Stimulated activated CD4-positive, alpha-beta T cell treated with anti-CD3 and anti-CD28 coated beads, Interleukin-1b, Interleukin-23, amount 100 ng/mL, for 1 hour (primary cell): ENCODE measurements at places on chromosomes 16 and 17.

DNA sequence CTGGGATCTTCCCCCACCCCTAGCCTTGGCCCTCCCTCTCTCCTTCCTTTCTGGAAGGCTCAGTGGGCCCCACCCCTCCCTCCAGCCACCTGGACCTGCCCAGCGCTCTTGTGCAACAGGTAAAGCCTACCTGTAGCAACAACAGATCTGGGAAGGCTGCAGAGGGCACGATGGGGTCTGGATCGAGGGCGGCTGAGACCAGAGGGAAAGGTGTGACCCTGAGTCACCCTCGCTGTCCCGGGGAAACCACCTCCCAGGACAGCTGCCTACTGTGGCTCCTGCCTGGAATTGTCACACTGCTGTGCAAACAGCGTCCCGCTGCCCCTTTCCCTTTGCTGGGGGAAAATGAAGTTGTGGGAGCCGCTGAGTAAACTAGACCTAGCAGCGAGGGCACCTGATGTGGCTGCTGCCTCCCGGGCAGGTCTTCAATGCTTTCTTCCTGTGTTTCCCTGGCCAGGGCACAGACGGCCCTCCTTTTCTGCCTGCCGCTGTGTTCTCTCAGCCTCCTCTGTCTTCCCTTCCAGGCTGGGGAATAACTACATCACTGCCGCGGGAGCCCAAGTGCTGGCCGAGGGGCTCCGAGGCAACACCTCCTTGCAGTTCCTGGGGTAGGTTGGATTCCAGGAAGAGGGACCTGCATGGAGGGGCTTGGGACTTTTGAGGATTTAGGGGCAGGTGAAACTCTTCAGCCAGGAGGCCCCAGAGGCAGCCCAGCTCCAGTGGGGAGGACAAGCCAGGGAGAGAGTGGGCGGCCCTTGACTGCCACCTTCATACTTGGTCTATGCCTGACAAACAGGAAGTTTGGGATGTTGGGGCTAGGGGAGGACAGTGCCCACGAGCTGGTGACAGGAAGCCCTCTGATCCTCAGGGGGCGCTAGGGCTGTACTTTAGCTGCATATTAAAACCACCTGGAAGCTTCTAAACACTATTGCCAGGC lies 22.2 kb upstream of the CYLD start:
- DNase-seq: no peak

DNA sequence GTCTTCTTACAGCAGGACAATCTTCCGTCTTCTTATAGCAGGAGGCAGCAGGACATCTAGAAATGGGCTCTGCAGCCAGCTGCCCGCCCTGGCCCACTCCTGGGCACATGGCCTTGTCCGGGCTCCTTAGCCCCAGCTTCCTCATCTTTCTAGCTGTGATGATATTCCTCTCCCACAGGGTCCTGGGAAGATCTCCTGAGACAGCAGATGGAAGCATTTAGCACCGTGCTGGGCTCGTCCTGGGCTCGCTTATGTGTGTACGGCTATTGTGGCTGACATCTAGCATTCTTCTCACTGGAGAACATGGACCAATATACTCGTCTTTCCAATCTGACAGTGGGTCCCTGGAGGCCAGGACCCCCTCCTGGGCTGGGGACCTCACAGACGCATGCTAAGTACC lies 48.5 kb downstream of the TIMM22 start:
- DNase-seq: no peak

GRCh38 chr17:81052199-81052997 lies 17.4 kb downstream of the BAIAP2 start:
- DNase-seq: no peak

- no peak for DNase-seq
Observed at GRCh38 chr17:46764709-46765401, 53.6 kb downstream of the WNT3 start.

- DNase-seq: no peak
Observed at GRCh38 chr17:55532670-55533069, 21.4 kb upstream of the SMIM36 start.

- no peak for DNase-seq
Observed at GRCh38 chr16:88638323-88639230, at the start of gene IL17C. TSS of gene IL17C (plus strand) at chr16:88638572. CDS start at chr16:88638642, 70 bp downstream.

DNA sequence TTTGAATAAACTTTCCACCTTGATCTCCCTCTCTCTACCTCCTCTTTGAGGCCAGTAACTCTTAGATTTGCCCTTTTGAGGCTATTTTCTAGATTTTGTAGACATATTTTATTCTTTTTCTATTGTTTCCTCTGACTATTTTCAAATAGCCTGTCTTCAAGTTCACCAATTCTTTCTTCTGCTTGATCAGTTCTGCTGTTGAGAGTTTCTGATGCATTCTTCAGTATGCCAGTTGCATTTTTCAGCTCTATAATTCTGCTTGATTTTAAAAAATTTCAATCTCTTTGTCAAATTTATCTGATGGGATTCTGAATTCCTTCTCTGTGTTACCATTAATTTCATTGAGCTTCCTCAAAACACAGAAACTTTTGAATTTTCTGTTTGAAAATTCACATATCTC lies 257.5 kb downstream of the HAPSTR1 start:
- DNase-seq: no peak

GRCh38 chr16:1942047-1942809 lies 771 bp downstream of the MSRB1 start:
- DNase-seq: no peak

DNA sequence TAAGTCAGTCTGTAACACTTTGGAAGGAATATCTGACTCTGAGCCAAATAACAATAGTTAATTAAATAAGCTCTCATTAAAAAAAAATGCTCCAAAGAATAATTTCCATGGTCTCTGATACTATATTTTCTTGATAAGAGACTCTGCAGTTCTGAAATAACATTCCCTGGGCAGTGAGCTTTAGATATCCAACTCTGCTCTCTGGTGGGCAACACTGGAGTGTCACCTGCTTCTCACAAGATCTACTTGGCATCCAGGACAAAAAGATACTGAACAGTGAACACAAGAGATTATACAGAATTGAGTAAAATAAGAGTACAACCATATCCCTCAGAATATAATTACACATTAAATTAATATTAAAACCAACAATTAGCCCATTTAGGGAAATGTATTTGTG lies 13.7 kb downstream of the BLMH start:
- no peak for DNase-seq

DNA sequence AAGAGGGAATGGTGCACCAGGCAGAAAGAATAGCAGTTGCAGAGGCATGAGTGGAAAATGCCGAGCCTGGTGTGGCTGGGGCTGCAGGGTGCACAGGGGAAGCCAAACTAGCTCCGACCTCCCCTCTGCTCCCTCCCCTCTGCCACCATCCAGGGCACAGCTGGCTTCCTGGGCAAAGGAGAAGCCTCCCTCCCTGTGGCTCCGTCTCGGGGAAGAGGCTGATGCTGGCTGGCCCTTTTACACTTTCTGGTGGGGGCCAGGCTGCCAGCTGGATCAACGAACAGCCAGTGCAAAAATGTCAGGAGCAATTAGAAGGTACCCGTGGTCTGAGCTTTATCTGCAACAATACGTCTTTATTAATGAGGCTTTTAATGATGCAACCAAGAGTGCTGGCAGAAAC lies 37.1 kb upstream of the KCNJ12 start:
- no peak for DNase-seq

DNA sequence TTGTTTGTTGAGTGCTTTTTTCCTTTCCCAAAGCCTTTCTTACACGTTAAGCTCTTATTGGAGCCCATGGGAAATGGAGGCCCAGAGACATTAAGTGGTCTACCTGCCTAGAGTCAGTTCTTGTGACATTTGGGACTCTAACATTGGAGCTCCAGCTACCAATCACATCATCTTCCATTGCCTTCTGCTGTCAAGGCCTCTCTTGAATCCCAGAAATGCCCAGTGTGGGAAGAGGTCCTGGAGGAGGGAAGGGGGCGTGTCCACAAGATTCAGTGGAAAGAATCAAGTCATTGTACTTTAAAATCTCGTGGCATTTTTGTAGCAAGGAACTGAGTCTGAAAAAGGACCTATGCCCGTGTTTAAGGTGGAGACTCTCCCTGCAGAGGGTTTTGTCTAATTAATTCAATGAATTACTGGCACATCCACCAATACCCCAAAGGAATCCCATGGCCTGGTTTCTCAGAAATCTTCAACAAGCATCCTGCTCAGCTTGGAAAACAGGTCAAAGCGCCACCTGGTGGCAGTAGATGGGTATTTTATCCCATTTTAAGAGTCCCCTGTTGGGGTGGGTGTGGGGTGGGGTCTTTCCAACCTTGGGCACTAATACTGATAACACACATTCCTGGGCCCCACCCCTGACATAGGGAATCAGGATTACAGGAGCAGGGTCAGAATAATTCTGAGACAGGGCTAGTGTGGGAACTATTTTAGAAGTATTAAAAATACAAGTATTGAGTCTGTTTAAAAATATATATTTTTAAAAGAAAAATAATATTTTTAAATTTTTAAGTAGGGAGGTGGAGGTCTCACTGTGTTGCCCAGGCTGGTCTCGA lies 24.6 kb downstream of the GPT2 start:
- peak; percentile 34 for DNase-seq

DNA sequence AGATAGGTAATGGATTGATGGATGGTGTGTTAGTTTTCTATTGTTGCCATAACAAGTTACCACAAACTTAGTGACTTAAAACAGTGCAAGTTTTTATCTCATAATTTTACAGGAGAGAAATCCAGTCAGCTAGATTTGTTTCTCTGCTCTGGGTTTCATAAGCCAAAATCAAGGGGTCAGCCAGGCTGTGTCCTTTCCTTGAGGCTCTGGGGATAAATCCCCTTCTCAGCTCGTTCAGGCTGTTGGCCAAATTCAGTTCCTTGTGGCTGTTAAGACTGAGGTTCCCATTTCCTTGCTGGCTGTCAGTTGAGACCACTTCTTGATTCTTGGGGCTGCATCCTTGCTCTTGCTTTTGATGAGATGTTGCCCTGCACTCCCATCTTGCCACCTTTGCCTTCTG lies 204.9 kb upstream of the CDH13 start:
- no peak for DNase-seq

DNA sequence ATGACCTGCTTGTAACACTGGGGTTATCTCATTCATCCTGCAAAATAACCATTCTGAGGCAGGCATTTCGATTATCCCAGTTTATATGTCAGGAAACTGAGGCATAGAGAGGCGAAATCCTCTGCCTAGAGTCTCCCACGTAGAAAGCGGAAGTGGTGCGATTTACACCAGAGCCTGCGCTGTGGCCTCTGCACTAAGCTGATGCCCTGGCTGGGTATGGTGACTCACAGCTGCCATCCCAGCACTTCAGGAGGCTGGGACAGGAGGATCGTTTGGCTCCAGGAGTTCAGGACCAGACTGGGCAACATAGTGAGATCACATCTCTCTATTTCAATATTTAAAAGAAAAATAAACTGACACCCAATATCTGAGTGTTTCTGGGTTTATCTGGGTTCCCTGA lies 59.3 kb upstream of the BCO1 start:
- DNase-seq: no peak

DNA sequence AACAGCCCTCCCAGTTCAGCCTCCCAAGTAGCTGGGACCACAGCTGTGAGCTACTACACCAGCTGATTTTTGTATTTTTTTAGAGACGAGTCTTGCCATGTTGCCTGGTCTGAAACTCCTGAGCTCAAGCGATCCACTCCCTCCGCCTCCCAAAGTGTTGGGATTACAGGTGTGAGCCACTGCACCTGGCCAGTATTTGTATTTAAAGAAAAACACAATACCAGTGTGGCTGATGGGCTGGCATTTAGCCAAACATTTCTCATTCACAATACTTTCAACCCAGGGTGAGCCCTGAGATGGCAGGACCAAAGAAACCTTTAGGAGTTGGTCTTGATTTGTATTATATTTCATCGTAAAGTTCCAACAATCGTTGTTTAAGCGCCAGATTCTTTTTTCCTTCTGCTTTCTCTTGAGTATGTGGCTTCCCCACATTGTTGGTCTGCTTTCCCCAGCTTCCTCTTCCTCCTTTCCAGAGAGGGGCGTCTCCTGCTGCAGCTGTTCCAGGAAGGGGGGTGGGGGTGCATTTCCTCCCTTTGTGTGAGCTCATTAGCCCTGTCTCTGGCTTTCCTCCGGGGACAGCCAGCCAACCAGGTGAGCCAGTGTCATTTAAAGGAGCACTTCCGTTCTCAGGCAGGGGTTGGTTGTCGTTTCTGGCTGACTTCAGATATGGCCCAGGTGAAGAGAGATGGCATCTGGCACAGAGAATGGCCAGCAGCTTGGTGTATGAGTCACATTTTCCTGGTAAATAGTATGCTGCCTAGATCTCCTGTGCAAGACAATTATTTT lies 79.9 kb downstream of the GPRC5B start:
- no peak for DNase-seq

DNA sequence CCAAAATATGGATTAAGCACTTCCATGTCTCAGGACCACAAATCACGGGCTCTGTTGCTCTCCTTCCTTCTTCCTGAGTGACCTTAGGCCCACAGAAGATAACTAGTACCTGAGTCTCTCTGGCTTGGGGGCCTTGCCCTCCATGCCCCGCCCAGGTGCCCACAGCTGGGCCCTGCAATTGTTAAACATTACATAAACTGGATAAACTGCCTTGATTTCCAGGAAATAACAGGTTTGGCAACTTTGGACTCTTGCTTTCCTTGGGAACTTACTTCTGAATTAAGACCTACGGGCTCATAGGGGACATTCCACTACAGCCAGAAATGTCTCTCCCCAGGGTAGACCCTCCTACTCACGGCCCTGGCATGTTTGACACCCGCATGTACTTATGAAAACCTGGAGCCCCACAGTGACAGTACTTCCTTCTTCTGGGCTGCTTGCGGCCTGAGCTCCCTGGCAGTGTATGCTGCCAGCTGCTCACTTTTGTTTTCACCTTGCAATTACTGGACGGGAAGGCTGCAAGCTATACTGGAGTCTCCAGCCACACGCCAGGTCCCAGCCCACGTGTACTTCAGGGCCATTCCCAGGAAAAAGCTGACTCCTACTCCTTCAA lies 2.3 kb upstream of the UBALD2 start:
- no peak for DNase-seq

GRCh38 chr16:85374571-85374872 lies 238.6 kb upstream of the GSE1 start:
- no peak for DNase-seq

DNA sequence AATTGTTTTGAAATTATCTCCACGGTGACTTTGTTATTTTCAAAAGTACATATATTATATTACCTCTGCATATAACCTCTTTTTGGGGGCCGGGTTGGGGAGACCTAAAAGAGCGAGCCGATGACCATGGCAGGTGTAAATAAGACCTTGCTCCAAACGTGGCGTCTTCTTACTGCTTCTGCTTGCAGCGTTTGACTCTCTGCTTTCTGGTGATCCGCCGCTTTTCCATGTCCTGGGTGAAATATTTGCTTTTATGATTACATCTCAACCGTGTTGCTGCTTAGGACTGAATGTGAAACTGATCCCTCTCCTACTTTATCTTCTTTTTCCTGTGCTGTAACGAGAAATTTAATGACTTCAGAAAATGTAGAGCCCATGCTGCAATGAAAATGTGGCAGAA lies 18.1 kb downstream of the ATMIN start:
- no peak for DNase-seq

DNA sequence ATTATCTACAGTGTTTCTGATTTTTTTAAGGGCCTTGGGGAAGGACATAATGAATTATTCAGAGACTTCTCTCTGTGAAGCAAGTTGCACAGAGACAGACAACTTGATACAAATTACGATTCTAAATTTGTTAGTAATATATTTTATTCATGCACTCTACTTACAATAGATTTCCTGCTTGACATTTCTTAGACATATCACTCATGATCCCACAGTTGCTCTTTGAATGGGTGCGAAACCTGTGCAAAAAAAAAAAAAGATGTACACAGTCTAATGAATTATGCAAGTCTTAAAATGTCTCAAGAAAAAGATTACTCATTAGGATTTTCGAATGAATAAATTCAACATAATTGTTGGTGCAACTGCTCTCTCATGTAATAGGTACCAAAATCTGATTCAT lies 254.8 kb downstream of the PRKCA start:
- DNase-seq: no peak

- no peak for DNase-seq
Observed at GRCh38 chr17:21678393-21679081, 13.8 kb upstream of the KCNJ18 start.

- no peak for DNase-seq
Observed at GRCh38 chr17:82528484-82529265, 9.1 kb downstream of the FOXK2 start.
